Activated T-cell treated with anti-CD3 and anti-CD28 coated beads for 24 hours (primary cell): ENCODE measurements at places on chromosomes 12 and 14.

DNA sequence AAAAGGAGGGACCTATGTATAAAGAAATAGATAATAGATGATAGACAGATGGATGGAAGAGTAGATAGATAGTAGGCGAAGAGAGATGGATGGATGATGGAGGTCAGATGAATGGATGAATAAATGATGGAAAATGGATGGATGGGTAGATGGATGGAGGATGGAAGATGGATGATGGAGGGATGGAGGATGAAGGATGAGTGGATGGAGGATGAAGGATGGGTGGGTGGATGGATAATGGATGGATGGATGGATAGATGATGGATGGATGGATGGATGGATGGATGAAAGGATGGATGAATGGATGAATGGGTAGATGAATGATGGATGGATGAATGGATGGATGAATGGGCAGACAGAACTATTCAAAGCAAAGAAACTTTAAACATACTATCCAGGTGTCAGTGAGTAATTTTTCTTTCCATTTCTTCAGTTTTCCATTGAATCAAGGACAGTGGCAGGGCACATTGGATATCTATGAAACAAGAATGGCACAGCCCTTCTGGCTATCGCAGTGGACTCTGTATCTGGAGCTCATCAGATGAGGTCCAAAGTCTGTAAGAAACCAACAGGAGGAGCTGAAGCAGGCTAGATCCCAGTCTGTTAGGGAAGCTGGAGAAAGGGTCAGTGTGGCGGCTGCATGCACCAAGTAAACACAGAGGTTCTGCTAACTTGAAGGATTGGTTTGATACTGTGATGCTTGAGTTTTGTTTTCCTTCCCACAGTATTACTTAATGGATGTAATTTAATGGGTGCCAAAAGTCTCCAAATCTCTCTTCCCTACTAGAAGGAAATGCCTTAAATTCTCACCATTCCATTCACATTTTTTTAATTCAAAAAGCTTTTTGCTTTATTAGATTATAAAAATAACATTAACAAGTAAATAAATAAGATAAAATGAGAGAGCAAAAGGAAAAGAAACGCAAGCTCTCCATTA is 18.1 kb upstream of the MED13L start:
- no peak for DNase-seq

DNA sequence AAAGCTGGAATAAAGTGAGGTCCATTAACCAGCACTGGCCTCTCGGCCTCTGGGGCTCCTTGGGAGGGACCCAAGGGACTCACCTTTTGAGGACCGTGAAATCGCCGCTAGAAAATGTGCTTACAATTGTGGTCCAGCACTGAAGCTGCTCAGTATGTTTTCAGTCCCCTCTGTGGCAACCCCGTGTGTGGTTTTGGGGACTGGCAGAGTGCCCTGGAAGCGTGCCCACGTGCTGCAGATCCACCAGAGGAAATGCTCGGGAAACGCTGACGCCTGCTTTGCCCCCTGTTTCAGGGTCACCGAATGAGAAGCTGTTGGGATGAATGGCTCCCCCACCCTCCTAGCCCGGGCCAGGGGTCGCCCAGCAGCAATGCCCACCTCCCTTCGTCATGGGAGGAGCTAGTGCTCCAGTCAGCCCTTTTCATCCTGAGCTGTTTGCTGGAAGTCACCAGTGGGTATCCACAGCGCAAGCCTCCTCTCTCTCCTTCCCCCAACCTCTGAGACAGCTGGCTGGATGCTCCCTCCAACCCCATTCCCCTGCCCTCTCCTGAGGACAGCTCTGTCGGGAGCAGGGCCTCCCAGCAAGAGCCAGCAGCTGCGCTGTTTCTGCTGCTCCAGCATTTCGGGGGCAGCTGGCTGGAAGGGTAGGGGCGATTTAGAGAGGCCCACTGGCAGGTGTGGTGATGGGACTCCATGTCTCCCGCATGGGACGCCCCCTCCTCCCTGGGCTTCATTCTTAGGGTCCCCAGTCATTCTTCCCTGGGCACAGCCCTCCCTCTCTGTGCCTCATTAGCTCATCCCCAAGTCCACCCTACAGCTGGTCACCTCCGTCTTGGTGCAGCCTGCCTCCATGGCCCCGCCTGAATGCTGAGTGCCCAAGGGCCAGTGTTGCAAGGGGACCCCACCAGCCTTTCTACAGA is 33.2 kb upstream of the PPP1R13B start:
- DNase-seq = no peak

- no peak for DNase-seq
Observed at GRCh38 chr14:65750906-65751305, 338.4 kb downstream of the FUT8 start.

GRCh38 chr14:104282332-104283196 is 144.2 kb downstream of the KIF26A start:
- no peak for DNase-seq

- no peak for DNase-seq
Observed at GRCh38 chr12:45498645-45499044, 230.9 kb upstream of the ARID2 start.
